ENCODE measurements at places on chromosomes 1 and 21. TPM values are rescaled to one million over a fixed set of nuclear protein-coding genes. Genes with fewer than 3 reads are reported as not detected.

The HSD3B1 gene
- not detected for total RNA-seq

The ZNF669 gene
- total RNA-seq = 5.4 TPM

The TMEM52 gene
- 5.9 TPM for total RNA-seq

The HDGF gene
- 154 TPM for total RNA-seq

The OR2G6 gene
- total RNA-seq = not detected

GRCh38 chr1:149843431-149844041 lies 55.8 kb upstream of the BOLA1 start:
- peak overlapping the region; percentile 44 for H3K4me3 ChIP-seq
- peaks cover 44% of the 10 kb centered on the region for H3K4me1 ChIP-seq
- no peaks in the 10 kb centered on the region for H3K36me3 ChIP-seq
- no peak for DNase-seq

- no peak for DNase-seq
- no peak overlapping the region for H3K27ac ChIP-seq
- no peaks in the 10 kb centered on the region for H3K4me1 ChIP-seq
- H3K36me3 ChIP-seq = no peaks in the 10 kb centered on the region
- H3K4me3 ChIP-seq = no peak overlapping the region
- no peaks in the 10 kb centered on the region for H3K27me3 ChIP-seq
These were observed 42.2 kb downstream of the ILDR2 start for GRCh38 chr1:166933140-166933539.

DNA sequence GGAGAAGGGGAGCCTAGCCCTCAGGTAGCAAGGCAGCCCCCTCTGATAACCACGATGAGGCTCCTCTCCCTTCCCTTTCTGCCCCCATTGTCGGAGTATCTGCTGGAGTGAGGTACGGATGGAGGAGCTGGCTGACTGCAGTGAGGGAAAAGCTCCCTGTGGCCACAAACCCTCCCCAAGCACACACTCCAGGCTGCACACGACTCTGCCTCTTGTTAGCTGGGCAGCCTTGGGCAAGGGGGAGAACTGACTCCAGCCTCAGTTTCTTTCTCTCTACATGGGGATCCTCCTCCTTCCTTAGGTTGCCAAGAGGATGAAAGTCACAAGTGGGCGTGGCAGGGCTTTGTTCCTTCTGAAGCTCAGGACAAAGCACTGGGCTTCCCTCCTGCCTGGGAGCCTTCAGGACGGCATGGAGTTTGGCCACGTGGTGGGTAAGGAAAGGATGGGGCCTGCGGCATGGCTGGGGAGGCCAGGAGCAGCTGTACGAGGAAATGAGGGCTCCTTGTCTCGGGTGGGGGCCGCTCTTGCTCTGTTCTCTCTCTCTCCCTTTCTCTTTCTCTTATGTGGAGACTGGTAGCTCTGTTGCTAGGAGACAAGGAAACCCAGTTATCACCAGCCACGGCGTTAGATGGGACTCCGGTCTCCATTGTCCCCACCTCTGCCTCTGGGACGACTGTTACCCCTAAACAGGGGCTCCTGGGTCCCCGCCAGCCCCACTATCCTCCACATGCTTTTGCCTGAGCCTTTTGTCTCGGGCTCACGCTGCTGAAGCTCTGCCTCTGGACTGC lies 39.7 kb downstream of the LRP8 start:
- H3K27ac ChIP-seq = no peak overlapping the region
- H3K36me3 ChIP-seq = no peaks in the 10 kb centered on the region
- no peak for DNase-seq

DNA sequence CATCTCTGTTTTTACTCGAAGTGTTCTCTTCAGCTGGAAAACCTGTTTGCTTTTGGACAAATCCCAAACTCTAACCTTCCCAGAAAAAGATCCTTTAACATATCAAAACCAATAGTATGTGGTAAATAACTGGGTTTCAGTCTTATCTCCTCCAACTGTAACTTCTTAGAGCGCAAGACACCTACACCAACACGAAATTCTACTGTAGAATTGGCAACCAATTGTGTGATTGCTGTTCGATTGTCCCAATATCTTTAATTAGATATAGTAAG lies 5.8 kb upstream of the MPZL1 start:
- peaks cover 20% of the 10 kb centered on the region for H3K4me1 ChIP-seq
- H3K4me3 ChIP-seq = peak overlapping the region; percentile 67
- no peaks in the 10 kb centered on the region for H3K36me3 ChIP-seq
- DNase-seq = no peak

DNA sequence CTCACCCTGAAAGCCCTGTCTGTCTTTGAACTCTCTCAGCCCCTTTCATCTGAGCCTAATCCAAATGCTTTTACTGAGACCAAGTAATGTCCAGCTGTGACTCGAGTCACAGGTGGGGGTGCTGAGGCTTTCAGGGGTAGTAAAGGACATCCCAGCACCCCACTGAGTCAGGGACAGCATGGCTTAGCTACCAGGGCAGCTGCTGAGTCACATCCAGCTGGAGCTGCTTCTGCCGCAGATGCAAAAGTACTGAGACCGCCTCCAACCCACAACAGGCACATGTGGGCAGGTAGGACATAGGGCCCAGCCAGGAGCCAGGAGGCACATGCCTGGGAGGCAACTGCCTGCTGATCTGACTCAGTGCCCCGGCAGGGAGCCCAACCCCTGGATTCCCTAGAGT lies 6.7 kb upstream of the VSIG8 start:
- no peak overlapping the region for H3K27ac ChIP-seq
- no peak for DNase-seq
- no peaks in the 10 kb centered on the region for H3K36me3 ChIP-seq
- peaks cover 30% of the 10 kb centered on the region for H3K4me1 ChIP-seq
- no peak overlapping the region for H3K4me3 ChIP-seq

DNA sequence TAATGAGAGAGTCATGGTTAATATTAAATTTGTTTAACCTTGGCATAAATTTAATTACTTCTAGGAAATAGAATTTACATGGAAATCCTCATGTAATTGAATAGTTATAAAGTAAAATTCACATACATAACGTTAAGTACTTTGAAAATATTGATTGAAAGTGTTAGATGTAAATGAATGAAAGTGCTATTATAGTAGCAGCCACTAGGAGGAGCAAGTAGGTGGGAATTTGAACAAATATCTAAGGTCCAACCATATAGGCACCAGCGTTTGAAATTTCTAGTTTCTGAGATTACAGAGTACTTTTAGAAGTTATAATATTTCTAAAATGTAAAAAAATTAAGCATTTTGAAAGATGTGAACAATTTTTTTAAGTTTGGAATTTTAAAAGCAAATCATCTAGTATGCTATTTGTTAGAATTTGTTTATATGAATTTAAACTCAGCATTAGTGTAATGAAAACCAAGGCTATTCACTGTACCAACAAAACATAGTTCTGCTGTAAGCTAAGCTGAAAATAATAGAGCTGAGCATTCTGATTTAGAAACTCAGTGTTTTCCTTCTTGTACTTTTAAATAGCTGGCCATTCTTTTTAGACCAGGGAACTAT lies 3.3 kb downstream of the B3GALT2 start:
- no peak overlapping the region for H3K27ac ChIP-seq
- peaks cover 34% of the 10 kb centered on the region for H3K4me1 ChIP-seq
- H3K4me3 ChIP-seq = no peak overlapping the region
- DNase-seq = no peak
- H3K27me3 ChIP-seq = no peaks in the 10 kb centered on the region

DNA sequence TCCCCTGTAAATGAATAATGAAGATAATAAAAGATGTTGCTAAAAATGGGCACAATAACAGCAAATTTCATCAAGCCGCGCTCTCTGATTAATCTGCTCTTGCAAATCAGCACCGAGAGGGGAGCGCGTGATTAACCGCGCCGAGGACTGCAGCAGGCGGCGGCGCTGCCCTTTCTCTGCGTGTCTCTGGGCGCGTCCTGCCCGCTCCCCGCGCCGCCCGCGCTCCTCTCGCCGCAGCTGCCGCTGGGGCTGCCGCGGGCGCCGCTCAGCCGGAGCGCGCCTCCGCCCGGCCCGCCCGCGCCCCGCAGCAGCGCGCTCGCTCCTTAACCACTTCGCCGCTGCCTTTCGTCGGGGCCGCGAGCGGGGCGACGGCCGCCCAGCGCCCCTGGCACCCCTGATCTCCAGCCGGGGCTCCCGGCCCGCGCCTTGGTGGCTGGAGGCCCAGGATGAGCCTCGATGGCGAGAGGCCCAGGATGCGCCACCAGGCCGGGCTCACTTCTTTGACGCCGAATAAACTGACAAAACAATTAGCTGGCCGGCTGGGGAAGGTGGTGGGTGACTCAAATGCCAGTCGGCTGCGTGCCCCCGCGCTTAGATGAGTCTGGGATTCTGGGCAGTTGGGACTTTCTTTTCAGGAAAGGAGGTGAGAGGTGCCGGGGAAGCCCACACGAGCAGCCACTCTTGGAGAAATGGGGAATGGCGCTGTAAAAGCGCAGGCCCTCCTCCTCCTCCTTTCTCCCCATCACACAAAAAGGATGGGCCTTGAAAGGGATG lies 221.4 kb upstream of the PKN2 start:
- peak overlapping the region; percentile 86 for H3K27ac ChIP-seq
- H3K4me1 ChIP-seq = no peaks in the 10 kb centered on the region
- H3K27me3 ChIP-seq = no peaks in the 10 kb centered on the region
- no peaks in the 10 kb centered on the region for H3K36me3 ChIP-seq
- H3K4me3 ChIP-seq = peak overlapping the region; percentile 46

DNA sequence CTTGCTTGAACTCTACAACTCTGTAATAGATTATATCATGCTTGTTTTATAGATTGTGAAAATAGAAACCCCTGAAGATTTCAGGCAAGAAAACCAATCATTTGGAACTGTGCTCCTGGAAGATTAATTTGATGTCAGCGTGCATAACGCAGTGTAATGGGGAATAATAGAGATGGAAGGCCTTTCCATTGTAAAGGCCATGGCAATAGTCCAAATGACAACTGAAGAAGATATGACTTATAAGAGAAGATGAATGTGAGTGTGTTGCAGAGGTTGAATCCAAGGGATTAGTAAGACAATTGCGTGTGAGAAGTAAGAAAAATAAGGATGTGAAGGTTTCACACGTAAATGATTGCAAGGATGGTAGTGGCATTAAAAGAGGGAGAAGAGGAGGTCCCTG lies 285.0 kb downstream of the DUSP10 start:
- no peaks in the 10 kb centered on the region for H3K4me1 ChIP-seq
- H3K27me3 ChIP-seq = no peaks in the 10 kb centered on the region
- no peak overlapping the region for H3K27ac ChIP-seq
- no peaks in the 10 kb centered on the region for H3K36me3 ChIP-seq
- DNase-seq = no peak

DNA sequence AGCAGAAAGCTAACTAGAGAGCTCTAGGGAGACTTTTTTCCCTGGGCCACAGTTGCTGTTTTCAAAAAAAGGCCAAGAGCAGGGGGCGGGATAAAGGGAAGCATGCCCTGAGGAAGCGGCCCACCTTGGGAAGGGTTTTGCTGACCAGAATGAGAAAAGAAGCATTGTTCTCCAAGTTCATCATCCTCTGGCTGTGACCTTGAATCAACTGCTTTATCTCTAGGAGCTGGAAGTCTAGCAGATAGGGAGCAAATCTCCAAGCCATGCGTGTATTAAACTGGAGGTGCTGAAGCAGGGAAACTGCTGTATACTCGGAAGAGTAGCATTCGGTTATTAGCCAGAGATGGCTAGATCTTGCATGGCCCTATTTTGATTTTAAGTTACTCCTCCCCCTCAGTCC lies 64.8 kb downstream of the ATP2B4 start:
- H3K27me3 ChIP-seq = no peaks in the 10 kb centered on the region
- no peak overlapping the region for H3K4me3 ChIP-seq
- no peaks in the 10 kb centered on the region for H3K36me3 ChIP-seq
- H3K27ac ChIP-seq = peak overlapping the region; percentile 87
- DNase-seq = no peak

- no peak overlapping the region for H3K4me3 ChIP-seq
- no peaks in the 10 kb centered on the region for H3K27me3 ChIP-seq
- H3K4me1 ChIP-seq = peaks cover 45% of the 10 kb centered on the region
These were observed 15.1 kb downstream of the KIAA1614 start for GRCh38 chr1:180927841-180928240.

GRCh38 chr1:173717238-173717637 lies 2.5 kb downstream of the KLHL20 start:
- no peak for DNase-seq
- no peaks in the 10 kb centered on the region for H3K36me3 ChIP-seq
- H3K27me3 ChIP-seq = no peaks in the 10 kb centered on the region
- H3K4me3 ChIP-seq = no peak overlapping the region
- peaks cover 32% of the 10 kb centered on the region for H3K4me1 ChIP-seq
- H3K27ac ChIP-seq = no peak overlapping the region

- no peaks in the 10 kb centered on the region for H3K27me3 ChIP-seq
- no peak for DNase-seq
- H3K36me3 ChIP-seq = no peaks in the 10 kb centered on the region
- H3K4me3 ChIP-seq = no peak overlapping the region
These were observed 94.3 kb downstream of the GLUL start for GRCh38 chr1:182297335-182297734.

DNA sequence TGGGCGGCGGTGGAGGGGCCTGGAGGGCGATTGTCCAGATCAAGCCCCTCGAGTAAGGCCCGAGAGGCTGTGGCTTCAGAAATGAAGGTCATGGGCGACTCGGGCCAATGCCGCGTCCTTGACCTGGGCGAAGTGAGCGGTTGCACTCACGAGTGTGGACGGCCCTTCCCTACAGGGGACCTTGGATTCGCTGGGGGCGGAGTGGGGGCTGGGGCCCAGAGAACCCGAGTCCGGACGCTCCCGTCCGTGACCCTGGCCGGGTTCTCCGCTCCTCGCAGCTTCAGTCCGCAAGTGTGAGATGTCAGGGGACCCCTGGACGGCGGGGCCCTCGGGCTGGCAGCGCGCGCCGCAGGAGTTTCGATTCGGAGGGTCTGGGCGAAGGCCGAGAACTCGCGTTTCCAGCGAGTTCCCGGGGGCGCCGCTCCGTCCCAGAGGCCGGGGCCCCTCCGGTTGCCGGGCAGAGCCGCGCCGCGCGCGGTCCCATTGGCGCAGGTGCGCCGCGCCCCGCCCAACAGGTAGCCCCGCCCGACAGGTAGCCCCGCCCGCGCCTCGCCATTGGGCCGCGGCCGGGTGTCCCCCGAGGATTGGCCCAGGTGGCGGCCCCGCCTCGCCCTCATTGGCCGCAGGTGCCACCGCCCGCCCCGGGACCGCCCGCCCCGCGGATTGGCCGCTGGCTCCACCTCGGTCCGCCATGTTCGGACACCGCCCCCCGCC lies at the start of gene PRKCZ:
TSS of gene PRKCZ (plus strand) at position 694 of the 714 bp plus-strand sequence. CDS start 220 bp downstream, outside the sequence.
- H3K27me3 ChIP-seq = no peaks in the 10 kb centered on the region
- no peak for DNase-seq
- peaks cover 38% of the 10 kb centered on the region for H3K4me1 ChIP-seq
- H3K36me3 ChIP-seq = no peaks in the 10 kb centered on the region
- peak within 1 kb of the TSS; percentile 56 for H3K4me3 ChIP-seq

DNA sequence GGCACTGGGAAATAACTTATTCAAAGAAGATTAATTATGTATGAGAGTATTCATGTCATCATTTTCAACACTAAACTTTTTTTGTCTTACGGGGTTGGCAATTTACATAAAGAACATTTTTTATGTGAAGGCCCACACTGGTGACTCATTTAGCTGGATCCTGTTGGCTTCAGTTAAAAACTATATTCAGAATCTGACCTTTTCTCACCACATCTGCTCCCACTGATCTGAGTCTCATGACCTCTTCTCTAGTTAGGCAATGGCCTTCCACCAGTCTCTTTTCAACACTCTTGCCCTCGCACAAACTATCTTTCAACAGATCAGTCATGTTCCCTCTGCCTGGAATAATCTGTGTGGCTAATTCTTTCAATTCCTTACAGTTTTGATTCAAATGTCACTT lies 53.4 kb downstream of the TMPRSS15 start:
- no peak overlapping the region for H3K4me3 ChIP-seq
- DNase-seq = no peak
- no peak overlapping the region for H3K27ac ChIP-seq
- H3K27me3 ChIP-seq = no peaks in the 10 kb centered on the region
- no peaks in the 10 kb centered on the region for H3K4me1 ChIP-seq
- no peaks in the 10 kb centered on the region for H3K36me3 ChIP-seq

Data from vagina (tissue), 2 donors.